ENCODE measurements at places on chromosomes 3 and 15. TPM values are rescaled to one million over a fixed set of nuclear protein-coding genes. Genes with fewer than 3 reads are reported as not detected.

Gene TMEM207
- total RNA-seq = not detected

Gene GOLGA6B
- total RNA-seq = not detected

Gene TMCO5A
- total RNA-seq = not detected

Gene HTR3E
- not detected for total RNA-seq

Gene PATL2
- total RNA-seq = not detected

Gene OXTR
- total RNA-seq = 150 TPM

DNA sequence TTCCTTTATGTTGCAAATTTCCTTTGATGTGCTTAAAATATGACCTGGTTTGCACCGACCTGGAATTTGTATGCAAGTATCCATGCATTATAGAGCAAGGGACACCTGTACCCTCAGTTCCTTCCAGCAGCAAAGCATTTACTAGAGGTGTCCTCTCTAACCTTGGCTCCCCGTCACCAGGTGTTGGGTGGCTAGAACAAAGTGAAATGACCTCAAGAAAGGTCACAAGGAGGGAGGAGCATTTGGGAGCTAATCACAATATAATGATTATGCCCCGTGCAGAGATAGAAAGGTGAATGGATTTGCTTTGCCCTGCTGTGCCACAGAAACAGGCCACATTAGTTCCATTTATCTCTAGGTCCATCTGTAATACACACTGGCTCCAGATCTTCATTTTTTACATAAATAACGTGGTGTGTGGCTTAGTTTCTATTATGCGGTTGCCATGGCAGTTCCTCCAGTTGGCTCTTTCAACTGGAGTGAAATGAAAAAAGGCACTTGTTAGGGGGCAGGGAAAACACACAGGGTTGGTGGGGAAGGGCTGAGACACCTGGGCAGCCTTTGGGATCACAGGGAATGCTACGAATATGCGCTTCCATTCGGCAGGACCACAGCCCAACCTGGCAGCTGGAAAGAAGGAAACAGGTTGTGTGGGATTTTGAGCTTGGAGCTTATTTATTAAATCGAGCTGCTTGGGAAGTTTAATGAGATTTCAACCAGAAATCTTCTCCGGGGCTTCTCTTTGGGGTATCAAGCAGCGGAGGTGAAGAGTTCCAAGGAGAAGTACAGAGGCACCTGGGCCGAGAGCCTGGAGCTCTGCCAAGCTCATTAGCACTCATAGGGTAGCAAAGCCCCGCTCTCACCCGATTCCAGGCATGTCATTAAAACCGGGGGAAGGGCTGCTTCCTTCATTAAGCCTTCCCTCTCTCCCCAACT, 233.5 kb upstream of the ST8SIA2 start:
- H3K4me1 ChIP-seq = no peaks in the 10 kb centered on the region
- H3K27ac ChIP-seq = no peak overlapping the region
- peaks cover 32% of the 10 kb centered on the region for H3K36me3 ChIP-seq
- DNase-seq = no peak

DNA sequence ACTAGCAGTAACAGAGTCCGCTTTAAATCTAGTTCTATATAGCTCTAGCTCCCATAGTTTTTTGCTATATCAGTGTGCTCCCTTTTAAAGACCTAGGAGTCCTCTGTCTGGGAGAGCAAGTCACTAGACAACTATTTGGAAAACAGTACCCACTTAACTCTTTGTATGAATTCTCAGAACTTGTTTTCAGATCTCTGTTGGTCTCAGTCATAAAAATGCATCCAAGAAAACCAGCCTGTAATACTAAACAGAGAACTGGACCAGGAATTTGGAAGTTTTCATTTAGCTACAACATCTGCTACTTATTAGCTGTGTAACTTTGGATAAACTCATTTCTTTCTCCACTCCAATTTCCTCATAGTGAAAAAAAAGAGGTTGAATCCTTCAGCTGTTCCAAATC, 56.9 kb upstream of the C3orf49 start:
- H3K4me3 ChIP-seq = no peak overlapping the region
- DNase-seq = no peak
- H3K36me3 ChIP-seq = no peaks in the 10 kb centered on the region
- no peaks in the 10 kb centered on the region for H3K27me3 ChIP-seq
- H3K27ac ChIP-seq = no peak overlapping the region

GRCh38 chr3:115081444-115081843, 65.6 kb downstream of the ZBTB20 start:
- no peak overlapping the region for H3K27ac ChIP-seq
- no peak overlapping the region for H3K4me3 ChIP-seq
- H3K27me3 ChIP-seq = no peaks in the 10 kb centered on the region
- no peaks in the 10 kb centered on the region for H3K36me3 ChIP-seq

DNA sequence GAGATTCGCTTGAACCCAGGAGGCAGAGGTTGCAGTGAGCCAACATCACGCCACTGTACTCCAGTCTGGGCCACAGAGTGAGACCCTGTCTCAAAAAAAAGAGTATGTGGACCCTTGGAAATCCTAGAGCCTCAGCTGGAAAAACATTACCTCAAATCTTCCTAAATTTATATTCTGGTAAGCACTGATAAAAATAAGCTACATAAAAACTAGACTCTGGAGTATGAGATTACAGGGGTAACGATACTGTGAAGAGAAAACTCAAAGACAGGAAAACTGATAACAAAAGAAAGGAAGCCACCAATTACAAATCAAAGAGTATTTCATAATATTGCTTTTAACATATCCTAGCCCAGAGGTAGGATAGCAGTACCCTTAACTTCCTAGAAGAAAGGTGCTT, 30.3 kb downstream of the SETD2 start:
- no peak for DNase-seq
- H3K36me3 ChIP-seq = no peaks in the 10 kb centered on the region
- no peak overlapping the region for H3K27ac ChIP-seq
- peaks cover 4% of the 10 kb centered on the region for H3K4me1 ChIP-seq
- no peaks in the 10 kb centered on the region for H3K27me3 ChIP-seq
- no peak overlapping the region for H3K4me3 ChIP-seq

DNA sequence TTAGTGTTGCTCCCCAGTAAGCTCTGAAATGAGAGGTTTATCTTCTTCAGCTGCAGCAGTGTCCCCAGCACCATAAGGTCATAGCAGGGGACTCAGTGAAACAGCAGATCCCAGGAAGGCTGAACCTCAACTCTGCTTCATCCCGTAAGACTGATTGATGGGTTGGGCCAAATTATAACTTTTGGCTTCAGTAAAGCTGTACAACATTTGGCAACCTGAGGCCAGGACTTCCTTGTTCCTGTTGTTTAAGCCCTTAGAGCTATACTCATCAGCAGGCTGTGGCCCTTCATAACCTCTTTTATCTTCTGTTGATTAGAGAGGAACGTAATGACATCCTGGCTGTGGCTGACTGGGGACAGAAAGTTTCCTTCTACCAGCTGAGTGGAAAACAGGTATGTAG, 29.0 kb downstream of the IFT122 start:
- peaks cover 38% of the 10 kb centered on the region for H3K36me3 ChIP-seq
- no peak for DNase-seq
- no peaks in the 10 kb centered on the region for H3K4me1 ChIP-seq
- no peak overlapping the region for H3K4me3 ChIP-seq
- no peak overlapping the region for H3K27ac ChIP-seq

- no peaks in the 10 kb centered on the region for H3K27me3 ChIP-seq
- no peaks in the 10 kb centered on the region for H3K36me3 ChIP-seq
- no peak for DNase-seq
- peak overlapping the region; percentile 4 for H3K4me3 ChIP-seq
- H3K4me1 ChIP-seq = peaks cover 6% of the 10 kb centered on the region
These were observed 29.0 kb upstream of the TIMP4 start for GRCh38 chr3:12187448-12188327.

GRCh38 chr3:152350139-152350538, 81.4 kb downstream of the MBNL1 start:
- H3K27me3 ChIP-seq = no peaks in the 10 kb centered on the region
- no peak overlapping the region for H3K4me3 ChIP-seq
- peak overlapping the region; percentile 34 for H3K27ac ChIP-seq
- no peak for DNase-seq
- H3K36me3 ChIP-seq = peaks cover 7% of the 10 kb centered on the region

DNA sequence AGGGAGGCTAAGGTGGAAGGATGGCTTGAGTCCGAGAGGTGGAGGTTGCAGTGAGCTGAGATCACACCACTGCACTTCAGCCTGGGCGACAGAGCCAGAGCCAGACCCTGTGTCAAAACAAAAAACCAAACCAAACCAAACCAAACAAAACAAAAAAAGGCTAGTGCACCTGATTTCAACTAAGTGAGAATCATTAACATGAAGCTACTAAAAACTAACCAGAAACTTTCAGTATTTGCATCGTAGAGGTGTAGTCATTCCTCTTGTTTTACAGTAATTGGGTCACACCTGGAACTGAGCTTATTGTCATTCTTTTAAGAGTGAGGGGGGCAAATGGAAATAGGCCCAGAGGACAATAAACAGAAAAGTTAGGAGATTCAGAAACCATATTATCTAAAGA, 58.5 kb downstream of the ST6GAL1 start:
- no peaks in the 10 kb centered on the region for H3K27me3 ChIP-seq
- no peak for DNase-seq
- H3K36me3 ChIP-seq = peaks cover 9% of the 10 kb centered on the region
- peaks cover 27% of the 10 kb centered on the region for H3K4me1 ChIP-seq
- no peak overlapping the region for H3K27ac ChIP-seq

DNA sequence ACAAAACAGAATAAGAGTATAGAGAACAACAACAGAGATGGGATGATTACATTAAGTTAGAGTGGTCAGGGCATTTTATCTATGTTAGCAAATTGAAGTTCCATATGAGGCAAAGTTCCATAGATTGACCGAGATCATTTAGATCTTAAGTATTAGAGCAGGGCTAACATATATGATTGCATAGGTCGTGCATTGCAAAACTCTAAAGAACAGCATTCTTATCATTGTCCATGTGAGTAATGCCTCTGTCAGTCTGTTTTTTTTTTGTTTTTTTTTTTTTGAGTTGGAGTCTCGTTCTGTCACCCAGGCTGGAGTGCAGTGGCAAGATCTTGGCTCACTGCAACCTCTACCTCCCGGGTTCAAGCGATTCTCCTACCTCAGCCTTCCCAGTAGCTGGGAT, 341.7 kb upstream of the KCNH8 start:
- no peak for DNase-seq
- H3K27ac ChIP-seq = no peak overlapping the region
- H3K36me3 ChIP-seq = no peaks in the 10 kb centered on the region
- H3K4me3 ChIP-seq = no peak overlapping the region

- no peaks in the 10 kb centered on the region for H3K36me3 ChIP-seq
- no peaks in the 10 kb centered on the region for H3K27me3 ChIP-seq
- H3K4me3 ChIP-seq = no peak overlapping the region
- H3K4me1 ChIP-seq = no peaks in the 10 kb centered on the region
These were observed 108.8 kb downstream of the XXYLT1 start for GRCh38 chr3:195162033-195162669.

- no peaks in the 10 kb centered on the region for H3K36me3 ChIP-seq
- H3K27me3 ChIP-seq = no peaks in the 10 kb centered on the region
These were observed 46.3 kb downstream of the GABRG3 start for GRCh38 chr15:27017168-27017809.

DNA sequence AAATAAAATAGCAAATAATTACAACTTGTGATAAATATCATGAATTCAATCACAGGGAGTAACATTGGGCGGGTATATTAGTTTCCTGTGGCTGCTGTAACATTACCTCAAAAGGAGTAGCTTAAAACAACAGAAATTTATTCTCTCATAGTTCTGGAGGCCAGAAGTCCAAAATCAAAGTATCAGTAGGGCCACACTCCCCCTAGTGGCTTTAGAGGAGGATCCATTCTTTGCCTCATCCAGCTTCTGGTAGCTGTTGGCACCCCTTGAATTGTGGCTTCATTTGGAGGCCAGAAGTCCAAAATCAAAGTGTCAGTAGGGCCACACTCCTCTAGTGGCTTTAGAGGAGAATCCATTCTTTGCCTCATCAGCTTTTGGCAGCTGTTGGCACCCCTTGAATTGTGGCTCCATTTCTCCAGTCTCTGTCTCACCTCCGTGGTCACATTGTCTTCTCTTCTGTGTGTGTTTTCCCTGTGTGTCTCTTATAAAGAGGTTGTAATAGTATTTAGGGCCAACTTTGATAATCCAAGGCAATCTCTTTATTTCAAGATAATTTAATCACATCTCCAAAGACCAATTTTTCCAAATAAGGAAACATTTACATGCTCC, 3.1 kb upstream of the CFAP20DC start:
- no peak overlapping the region for H3K27ac ChIP-seq
- DNase-seq = no peak
- H3K4me1 ChIP-seq = no peaks in the 10 kb centered on the region
- H3K27me3 ChIP-seq = no peaks in the 10 kb centered on the region

DNA sequence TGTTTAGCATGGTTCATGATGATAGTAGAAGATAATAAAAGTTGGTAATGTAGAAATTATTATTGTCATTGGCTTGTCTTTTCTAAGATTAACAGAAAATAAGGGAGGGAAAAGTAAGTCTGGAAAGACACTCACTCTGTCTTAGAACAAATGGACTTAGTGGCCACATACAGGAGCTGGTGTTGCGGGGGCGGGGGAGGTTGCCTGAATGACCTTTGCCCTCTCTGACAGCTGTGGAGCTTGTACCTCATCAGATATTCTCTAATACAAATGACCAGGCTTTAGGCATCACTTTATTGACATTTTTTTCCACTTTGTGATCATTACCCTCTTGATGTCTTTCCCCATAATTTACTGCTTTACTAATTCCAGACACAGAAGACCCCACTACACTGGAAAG, 5.9 kb downstream of the TAGLN3 start:
- peaks cover 4% of the 10 kb centered on the region for H3K4me1 ChIP-seq
- H3K27ac ChIP-seq = no peak overlapping the region
- H3K36me3 ChIP-seq = no peaks in the 10 kb centered on the region
- DNase-seq = no peak

GRCh38 chr15:59396679-59397078, 24.0 kb upstream of the MYO1E start:
- H3K36me3 ChIP-seq = no peaks in the 10 kb centered on the region
- no peak for DNase-seq
- no peaks in the 10 kb centered on the region for H3K4me1 ChIP-seq
- no peak overlapping the region for H3K27ac ChIP-seq

DNA sequence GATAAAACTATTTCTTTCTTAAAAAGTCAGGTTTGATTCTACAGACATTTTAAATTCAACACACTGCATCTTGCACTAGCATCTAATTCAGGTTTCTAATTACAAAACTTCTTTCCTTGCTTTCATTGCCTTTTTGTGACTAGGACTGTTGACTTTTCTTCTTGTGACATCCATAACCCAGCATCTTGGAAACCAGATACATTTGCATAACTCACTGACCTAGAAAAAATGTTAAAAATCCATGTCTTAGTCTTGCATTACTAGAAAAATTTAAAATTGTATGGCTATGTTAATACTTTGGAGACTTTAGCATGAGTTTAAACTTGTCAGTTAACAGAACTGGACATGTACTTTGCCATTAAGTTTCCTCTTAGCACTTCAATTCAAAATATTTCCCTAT, 72.7 kb downstream of the DTWD1 start:
- H3K27me3 ChIP-seq = no peaks in the 10 kb centered on the region
- DNase-seq = no peak
- no peak overlapping the region for H3K4me3 ChIP-seq
- H3K4me1 ChIP-seq = no peaks in the 10 kb centered on the region
- H3K27ac ChIP-seq = no peak overlapping the region

GRCh38 chr15:57312318-57313133, 63.8 kb upstream of the CGNL1 start:
- no peaks in the 10 kb centered on the region for H3K4me1 ChIP-seq
- no peak overlapping the region for H3K4me3 ChIP-seq
- no peak overlapping the region for H3K27ac ChIP-seq
- no peaks in the 10 kb centered on the region for H3K36me3 ChIP-seq
- DNase-seq = no peak

GRCh38 chr15:74901612-74902063, 5.0 kb downstream of the FAM219B start:
- H3K36me3 ChIP-seq = peaks cover 39% of the 10 kb centered on the region
- H3K27ac ChIP-seq = no peak overlapping the region
- no peak overlapping the region for H3K4me3 ChIP-seq
- DNase-seq = no peak
- peaks cover 8% of the 10 kb centered on the region for H3K4me1 ChIP-seq
